ENCODE measurements at places on chromosomes 7 and 10.

DNA sequence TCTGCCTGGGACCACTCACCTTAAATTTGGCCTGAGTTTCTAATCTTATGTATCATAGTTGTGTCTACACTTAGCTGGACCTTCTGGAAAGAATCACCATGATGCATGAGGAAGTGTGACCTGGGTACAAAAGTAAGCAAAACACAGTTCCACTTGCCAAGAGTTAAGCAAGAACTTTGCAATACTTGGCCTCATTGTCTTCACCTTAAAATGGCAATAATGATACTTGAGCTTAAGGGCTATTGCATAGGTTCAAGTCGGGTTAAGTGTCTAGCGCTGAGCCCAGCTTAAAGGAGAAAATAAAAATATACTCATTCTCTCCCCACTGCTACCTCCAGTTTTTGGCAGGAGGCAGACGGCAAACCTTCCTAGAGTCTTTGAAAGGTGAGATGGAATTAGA, 133.9 kb upstream of the BMPER start:
- no peak for DNase-seq

GRCh38 chr10:124605856-124606812, 138.0 kb downstream of the FAM53B start:
- DNase-seq = no peak

- peak; percentile 14 for DNase-seq
These were observed 493.3 kb upstream of the PODXL start for GRCh38 chr7:132049462-132050304.

- no peak for DNase-seq
These were observed 30.0 kb upstream of the PRKAR2B start for GRCh38 chr7:107014387-107015023.

GRCh38 chr7:68573271-68574005, 1024.8 kb upstream of the AUTS2 start:
- no peak for DNase-seq

- DNase-seq = no peak
These were observed 3.1 kb downstream of the PAX2 start for GRCh38 chr10:100748231-100749058.

DNA sequence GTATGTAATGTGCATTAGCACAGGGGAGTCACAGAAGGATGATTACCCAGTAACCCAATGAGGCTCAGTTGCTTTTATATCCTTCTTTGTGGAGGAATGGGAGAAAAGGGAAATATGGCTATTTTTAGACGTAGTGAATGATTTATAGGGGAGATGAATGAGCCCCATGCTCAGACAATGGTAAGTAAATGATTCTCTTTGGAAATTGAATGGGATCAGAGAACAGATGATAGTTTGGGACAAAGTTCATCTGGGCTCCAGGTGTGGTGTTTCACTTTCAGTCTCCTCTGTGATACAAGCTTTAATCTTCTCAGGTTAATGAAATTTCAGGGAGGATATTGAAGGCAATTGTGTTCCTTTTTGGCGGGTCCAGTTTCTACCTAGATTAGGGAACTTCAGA, 63.0 kb upstream of the MPP7 start:
- DNase-seq = no peak

DNA sequence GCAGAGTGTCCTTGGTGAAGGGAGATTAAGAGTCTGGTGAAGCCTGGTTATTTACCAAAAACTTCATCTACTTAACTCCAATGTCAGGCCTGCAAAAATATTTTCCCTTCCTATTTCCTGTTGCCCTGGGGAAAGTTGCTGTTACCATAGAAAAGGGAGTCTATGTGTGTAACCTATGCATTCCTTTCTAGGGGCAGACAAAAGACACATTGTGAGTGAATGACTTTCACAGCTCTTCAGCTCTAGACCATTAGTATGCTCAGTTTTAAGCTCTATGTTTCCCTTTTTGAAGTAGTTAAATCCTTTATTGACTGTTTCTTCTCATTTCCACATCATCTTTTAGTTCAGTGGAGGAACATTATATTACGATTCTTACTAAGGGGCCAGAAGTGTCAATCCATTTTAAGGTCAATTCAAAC, 45.6 kb upstream of the SGCE start:
- no peak for DNase-seq

All from CD4-positive, alpha-beta T cell treated with Interleukin-2 at 100 ng/mL for 4 hours (primary cell).